HEK293T (cell line): ENCODE measurements at places on chromosomes 4 and X.
A peak's percentile ranks its signal among the peaks of the same experiment; 100 is the strongest.

- no peak for DNase-seq
Measured at GRCh38 chrX:10111364-10112148, 45.2 kb upstream of the CLCN4 start.

DNA sequence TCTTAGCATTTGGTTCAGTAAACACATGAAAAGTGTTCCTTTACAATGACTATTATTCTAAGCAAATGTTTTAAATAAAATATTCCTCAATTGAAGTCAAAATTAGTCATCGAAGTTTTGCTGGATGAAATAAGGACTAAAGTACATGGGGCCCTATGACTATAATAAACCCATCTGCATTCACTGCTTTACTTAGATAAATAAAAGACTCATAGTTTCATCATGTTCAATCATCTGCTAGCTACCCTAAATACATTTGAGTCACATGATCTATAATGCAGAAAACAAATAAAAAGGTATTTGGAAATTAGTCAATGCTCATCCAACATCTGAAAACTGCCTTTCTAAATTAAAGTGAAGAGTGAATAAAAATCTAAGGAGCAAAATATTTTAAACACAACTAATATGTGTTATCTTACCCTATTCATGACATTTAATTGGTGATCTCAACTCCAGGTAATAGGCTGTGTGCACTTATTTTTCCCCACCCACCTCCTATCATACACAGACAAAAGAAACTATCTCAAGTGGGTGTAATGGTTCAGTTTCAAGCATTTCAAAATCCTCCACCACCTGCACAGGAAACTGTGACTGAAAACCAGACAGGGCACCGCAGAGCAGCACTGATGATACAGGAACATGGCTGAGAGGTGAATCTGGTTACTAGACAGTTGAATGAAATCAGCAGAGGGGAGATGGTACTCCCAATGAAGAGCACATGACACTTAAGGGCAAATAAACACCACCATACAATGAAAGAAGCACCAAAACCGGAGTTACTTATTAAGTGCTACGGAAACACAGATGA, 78.6 kb downstream of the CAMK2D start:
- no peak for DNase-seq

- no peak for DNase-seq
Measured at GRCh38 chr4:3630136-3630597, 97.9 kb upstream of the LRPAP1 start.

DNA sequence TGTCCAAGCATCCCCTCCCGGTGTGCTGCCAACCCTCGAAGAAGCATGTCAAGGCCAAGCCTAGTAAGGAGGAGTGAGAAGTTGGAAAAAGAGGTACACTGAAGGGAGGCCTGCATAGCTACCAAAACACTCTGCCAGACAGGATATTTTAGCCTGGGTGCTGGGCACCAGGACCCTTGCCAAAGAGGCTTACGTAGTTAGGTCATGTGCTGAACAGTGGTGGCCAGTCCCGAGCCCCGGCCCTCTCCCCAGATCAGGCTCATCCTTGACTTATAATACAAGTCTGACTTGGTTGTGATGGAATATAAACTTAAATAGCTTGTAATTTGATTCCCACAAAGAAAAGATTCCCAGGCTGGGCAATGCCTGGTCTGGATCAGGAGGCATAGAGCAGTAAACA, 149.3 kb downstream of the ARHGEF9 start:
- DNase-seq: no peak

DNA sequence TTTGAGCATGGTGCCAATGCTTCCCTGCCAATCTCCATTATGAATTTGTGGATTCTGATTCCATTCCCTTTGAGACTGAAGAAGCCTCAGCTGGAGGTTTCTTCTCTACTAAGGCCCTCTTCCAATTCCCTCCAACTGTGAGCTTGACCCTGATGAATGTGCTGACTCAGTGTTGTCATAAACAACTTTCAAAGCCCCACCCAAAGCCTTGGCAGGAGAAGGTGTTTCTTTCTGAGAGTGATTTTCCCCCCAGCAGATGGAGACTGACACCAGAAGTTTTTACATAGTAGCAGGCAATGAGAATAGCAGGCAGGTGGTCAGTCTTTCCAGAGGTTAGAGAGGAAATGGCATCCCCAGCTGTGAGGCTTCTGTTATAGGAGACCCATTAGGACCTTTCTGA, 53.1 kb downstream of the OCRL start:
- no peak for DNase-seq

GRCh38 chrX:45760187-45760742, 559.6 kb upstream of the DIPK2B start:
- no peak for DNase-seq

- peak; percentile 28 for DNase-seq
Measured at GRCh38 chr4:47704693-47705325, 133.1 kb downstream of the CORIN start.

GRCh38 chrX:41302370-41302769, 31.6 kb upstream of the DDX3X start:
- DNase-seq: no peak

GRCh38 chr4:5783486-5783885, 72.5 kb downstream of the EVC start:
- no peak for DNase-seq

DNA sequence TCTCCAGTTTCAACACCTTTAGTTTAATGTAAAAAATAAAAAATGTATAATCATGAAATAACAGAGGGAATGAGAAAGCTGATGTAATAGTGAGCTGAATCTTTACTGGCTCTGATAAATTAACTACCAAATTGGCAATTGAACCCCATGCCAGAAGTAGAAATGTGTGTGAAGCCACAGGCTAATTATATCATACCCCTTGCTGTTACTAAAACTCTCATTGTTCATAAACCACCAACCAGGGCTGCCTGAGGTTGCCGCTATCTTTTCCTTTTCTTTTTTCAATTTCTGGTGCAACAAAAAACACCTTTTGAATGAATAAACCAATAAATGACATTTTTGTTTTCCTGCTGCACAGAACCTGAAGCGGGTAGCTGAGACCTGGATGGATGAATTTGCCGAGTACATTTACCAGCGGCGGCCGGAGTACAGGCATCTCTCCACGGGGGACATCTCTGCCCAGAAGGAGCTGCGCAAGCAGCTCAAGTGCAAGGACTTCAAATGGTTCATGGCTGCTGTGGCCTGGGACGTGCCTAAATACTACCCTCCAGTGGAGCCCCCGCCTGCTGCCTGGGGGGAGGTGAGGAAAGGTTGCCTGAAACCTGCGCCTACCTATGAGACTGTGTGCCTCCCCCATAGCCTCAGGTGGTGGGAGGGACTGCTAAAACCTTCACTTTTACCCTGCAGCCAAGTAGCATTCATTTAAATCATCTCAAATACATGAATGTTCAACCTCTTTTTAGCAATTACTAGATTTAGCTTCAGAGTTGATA, 216.7 kb upstream of the GALNT7 start:
- no peak for DNase-seq

- no peak for DNase-seq
Measured at GRCh38 chrX:10054396-10054795, 87.2 kb downstream of the CLDN34 start.

- DNase-seq: no peak
Measured at GRCh38 chrX:447052-447451, 60.3 kb upstream of the PPP2R3B start.
